Activated naive CD8-positive, alpha-beta T cell treated with anti-CD3 and anti-CD28 coated beads, Interleukin-2, amount 10 ng/mL, durations not matched to agents 7 days and 5 days (primary cell): ENCODE measurements at places on chromosomes 6 and 20.

- no peaks in the 10 kb centered on the region for H3K27me3 ChIP-seq
- H3K4me1 ChIP-seq: no peaks in the 10 kb centered on the region
- no peak overlapping the region for H3K4me3 ChIP-seq
Measured at GRCh38 chr6:5752391-5752680, 254.4 kb downstream of the NRN1 start.

- peak; percentile 79 for DNase-seq
- H3K4me3 ChIP-seq: peak within 1 kb of the TSS; percentile 87
- H3K36me3 ChIP-seq: peaks cover 26% of the 10 kb centered on the region
- no peaks in the 10 kb centered on the region for H3K27me3 ChIP-seq
- peaks cover 33% of the 10 kb centered on the region for H3K4me1 ChIP-seq
- H3K27ac ChIP-seq: peak within 1 kb of the TSS; percentile 90
Measured at GRCh38 chr6:149317644-149318571, at the start of gene TAB2. Gene TAB2 (plus strand): TSS chr6:149317712. CDS start chr6:149369998, 52,286 bp downstream.

GRCh38 chr6:143018955-143019354 lies 41.7 kb upstream of the AIG1 start:
- no peaks in the 10 kb centered on the region for H3K27me3 ChIP-seq
- no peak overlapping the region for H3K27ac ChIP-seq
- H3K4me3 ChIP-seq: no peak overlapping the region
- no peak for DNase-seq
- H3K4me1 ChIP-seq: no peaks in the 10 kb centered on the region
- peaks cover 3% of the 10 kb centered on the region for H3K36me3 ChIP-seq

- no peak overlapping the region for H3K4me3 ChIP-seq
- peaks cover 24% of the 10 kb centered on the region for H3K36me3 ChIP-seq
- H3K27me3 ChIP-seq: no peaks in the 10 kb centered on the region
- peaks cover 48% of the 10 kb centered on the region for H3K4me1 ChIP-seq
- H3K27ac ChIP-seq: no peak overlapping the region
Measured at GRCh38 chr6:149170564-149171452, 146.7 kb upstream of the TAB2 start.

- no peak overlapping the region for H3K4me3 ChIP-seq
- H3K27ac ChIP-seq: no peak overlapping the region
- H3K27me3 ChIP-seq: no peaks in the 10 kb centered on the region
- DNase-seq: no peak
- H3K36me3 ChIP-seq: no peaks in the 10 kb centered on the region
Measured at GRCh38 chr6:115680621-115681020, 380.1 kb downstream of the FRK start.

DNA sequence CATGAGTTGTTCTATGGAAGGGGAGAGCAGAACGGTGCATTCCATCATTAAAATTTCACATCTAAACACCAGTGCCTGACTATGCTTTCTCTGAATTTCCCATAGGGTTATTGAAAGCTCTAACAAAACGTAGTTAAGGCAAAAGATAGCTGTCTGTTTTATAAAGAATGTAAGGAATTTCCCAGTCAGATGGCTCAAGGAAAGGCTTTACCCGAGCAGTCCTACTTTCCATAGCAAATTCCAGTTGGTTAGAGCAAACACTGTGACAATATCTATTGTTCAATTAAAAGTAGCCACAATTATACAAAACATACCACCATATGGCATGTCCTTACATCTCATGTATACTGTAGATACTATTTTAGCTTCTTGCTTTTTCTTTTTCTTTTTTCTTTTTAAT lies 1059.5 kb upstream of the FLRT3 start:
- H3K27ac ChIP-seq: no peak overlapping the region
- no peaks in the 10 kb centered on the region for H3K36me3 ChIP-seq
- no peaks in the 10 kb centered on the region for H3K27me3 ChIP-seq
- no peak overlapping the region for H3K4me3 ChIP-seq
- H3K4me1 ChIP-seq: no peaks in the 10 kb centered on the region
- no peak for DNase-seq

- H3K36me3 ChIP-seq: peaks cover 20% of the 10 kb centered on the region
- H3K27ac ChIP-seq: peak overlapping the region; percentile 96
- H3K4me3 ChIP-seq: peak overlapping the region; percentile 99
- DNase-seq: peak; percentile 96
- peaks cover 28% of the 10 kb centered on the region for H3K4me1 ChIP-seq
Measured at GRCh38 chr6:32894085-32895005, 40.4 kb downstream of the PSMB9 start.

DNA sequence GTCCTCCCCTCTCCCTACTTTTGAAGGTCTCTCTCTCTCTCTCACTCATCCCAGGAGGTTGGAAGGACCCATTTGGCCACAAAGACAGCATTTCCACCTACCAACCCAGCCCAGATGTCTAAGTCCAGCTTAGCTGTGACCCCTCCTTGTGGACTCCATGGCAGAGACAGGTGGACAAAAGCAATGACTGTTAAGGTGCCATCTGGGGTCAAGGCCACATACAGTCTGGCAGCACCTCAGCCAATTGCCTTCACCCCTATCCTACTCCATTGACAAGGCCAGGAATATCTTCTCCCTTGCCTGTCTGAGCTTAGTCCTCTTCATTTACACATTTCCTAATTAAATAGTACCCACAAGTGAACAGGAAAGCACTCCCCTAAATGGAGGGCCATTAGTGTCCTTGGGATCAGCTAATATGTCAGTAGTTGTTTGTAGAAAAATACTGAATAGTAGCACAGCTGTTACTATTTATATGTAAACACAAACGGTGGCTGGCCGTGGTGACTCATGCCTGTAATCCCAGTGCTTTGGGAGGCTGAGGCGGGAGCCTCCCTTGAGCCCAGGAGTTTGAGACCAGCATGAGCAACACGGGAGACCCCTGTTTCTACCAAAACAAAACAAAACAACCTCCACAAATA lies 28.8 kb downstream of the GCM1 start:
- no peaks in the 10 kb centered on the region for H3K4me1 ChIP-seq
- DNase-seq: no peak
- no peak overlapping the region for H3K27ac ChIP-seq
- H3K36me3 ChIP-seq: no peaks in the 10 kb centered on the region

GRCh38 chr6:133169901-133170300 lies 71.3 kb upstream of the EYA4 start:
- no peak for DNase-seq
- no peaks in the 10 kb centered on the region for H3K27me3 ChIP-seq
- H3K36me3 ChIP-seq: no peaks in the 10 kb centered on the region
- no peak overlapping the region for H3K4me3 ChIP-seq
- no peaks in the 10 kb centered on the region for H3K4me1 ChIP-seq

DNA sequence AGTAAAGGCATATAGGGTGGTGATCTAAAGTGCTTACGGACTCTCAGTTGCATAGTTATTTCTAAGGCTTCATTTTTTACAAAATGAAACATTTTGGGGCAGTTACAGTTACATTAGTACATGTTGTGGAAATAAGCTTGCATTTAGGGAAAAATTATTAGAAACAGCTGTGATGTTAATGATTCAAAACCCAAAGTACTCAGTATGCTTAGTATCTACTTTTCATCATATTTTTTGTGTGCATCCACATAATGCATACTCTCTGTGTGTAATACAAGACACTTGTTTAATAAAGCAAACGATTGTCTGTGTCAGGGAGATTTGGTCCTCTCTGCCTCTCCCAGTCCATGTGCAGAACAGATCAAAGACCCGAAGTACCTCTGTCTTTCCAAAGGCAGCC lies 11.4 kb upstream of the TBX18 start:
- H3K4me3 ChIP-seq: no peak overlapping the region
- peaks cover 5% of the 10 kb centered on the region for H3K4me1 ChIP-seq
- H3K36me3 ChIP-seq: peaks cover 5% of the 10 kb centered on the region
- DNase-seq: no peak
- H3K27ac ChIP-seq: no peak overlapping the region
- peaks cover 59% of the 10 kb centered on the region for H3K27me3 ChIP-seq

- H3K4me3 ChIP-seq: peak overlapping the region; percentile 88
- peaks cover 33% of the 10 kb centered on the region for H3K4me1 ChIP-seq
Measured at GRCh38 chr6:156780962-156781853, 4.0 kb downstream of the ARID1B start.
